ENCODE measurements at places on chromosomes 7 and 10.

GRCh38 chr7:16347066-16347826 is 74.1 kb downstream of the CRPPA start:
- no peak for DNase-seq

GRCh38 chr10:131874991-131875451 is 25.8 kb upstream of the PPP2R2D start:
- DNase-seq = no peak

DNA sequence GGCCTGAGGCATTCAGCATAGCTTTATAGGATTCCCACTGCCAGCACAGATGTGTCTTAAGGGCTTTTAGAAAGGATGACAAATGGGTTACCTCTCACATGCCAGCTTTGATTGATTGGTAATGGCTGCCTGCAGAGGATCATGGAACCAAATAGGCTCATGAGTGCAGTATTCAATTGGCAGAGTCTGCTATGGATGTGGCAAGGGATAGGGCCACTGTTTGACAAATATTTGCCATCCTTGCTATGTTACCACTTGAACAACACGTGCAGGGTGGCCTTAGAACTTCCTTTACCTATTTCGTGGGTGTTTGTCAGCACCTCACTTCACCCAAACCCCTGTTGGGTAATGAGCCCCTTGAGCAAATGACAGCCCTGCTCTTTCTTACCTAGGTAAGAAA is 139.2 kb downstream of the C10orf105 start:
- DNase-seq = no peak

DNA sequence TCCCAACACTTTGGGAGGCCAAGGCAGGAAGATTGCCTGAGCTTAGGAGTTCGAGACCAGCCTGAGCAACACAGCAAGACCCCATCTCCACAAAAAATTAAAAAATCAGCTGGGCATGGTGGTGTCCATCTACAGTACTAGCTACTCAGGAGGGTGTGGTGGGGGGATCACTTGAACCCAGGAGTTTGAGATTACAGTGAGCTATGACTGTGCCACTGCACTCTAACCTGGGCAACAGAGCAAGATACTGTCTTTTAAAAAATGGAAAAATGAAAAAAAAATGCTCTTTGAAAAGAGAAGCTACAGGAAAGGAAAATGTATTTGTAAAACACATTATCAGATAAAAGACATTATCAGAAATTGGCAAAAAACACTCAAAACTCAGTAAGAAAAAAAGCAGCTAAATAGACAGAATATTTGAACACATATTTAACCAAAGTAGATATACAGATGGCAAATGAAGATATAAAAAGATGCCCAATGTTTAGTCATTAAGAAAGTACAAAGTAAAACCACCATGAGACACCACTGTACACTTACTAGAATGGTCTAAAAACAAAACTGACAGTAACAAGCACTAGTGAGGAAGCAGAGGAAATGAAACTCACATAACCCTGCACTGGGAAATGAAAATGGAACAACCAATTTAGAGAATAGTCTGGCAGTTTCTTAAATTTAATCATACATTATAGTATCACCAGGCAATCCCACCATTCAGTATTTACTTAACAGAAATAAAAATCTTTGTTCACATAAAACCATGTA is 40.5 kb downstream of the NRBF2 start:
- no peak for DNase-seq

GRCh38 chr10:95346715-95347401 is 56.1 kb upstream of the PDLIM1 start:
- no peak for DNase-seq

DNA sequence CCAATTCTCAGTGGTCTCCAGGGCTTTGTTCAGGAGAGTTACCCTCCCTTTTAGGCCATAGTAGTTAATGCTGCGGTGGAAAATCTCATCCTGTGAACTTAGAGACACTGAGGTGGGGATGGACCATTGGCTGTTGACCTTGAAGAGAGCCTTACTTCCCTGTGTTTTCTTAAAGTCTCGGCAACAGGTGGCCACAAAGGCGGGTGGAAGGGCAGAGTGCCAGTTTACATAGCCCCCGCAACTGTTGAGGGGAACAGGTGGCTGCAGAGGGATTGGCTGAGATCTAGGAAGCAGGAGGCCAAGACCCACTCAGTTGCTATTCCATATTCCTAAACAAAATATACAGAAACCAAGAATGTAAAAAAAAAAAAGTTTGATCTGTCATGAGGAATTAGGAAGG is 160.6 kb downstream of the ST7 start:
- DNase-seq = no peak

DNA sequence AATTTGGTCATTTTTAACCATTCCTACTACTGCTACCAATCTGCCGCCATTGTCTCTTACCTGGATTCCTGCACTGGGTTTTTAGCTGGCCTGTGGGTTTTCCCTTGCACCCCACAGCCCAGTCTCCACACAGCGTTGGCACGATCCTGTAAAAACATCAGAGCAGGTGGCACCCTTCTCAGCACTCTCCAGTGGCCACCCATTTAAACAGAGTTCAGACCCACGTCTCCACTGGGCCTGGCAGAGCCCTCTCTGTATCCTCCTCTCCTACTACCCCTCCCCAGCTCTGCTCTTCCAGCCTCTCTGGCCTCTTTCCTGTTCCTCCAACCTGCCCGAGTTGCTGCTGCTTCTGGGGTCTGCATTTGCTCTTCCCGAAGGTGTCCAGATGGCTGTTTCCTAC is 259.4 kb downstream of the SDK1 start:
- no peak for DNase-seq

DNA sequence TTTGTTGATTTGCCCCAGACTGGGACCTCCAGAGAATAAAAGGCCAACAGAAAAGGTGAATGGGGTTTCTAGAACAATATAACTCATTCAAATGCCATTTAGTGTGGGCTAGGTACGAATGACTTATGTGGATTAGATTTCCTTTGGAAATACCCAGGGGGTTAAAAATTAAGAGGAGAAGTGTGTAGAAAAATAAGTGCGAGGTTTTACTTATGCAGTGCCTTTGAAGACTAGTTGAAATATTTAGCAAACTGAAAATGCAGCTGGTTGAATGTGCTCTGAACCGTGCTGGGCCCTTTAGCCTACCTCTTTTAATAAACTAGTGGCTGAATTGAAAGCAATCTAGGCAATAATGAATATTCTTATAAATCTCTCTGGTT is 180.6 kb downstream of the LRMDA start:
- no peak for DNase-seq

GRCh38 chr7:47423196-47423595 is 158.7 kb downstream of the TNS3 start:
- no peak for DNase-seq

- DNase-seq = no peak
These were observed 29.1 kb downstream of the PDIA4 start for GRCh38 chr7:148999192-148999591.

GRCh38 chr7:90955641-90956207 is 308.5 kb upstream of the FZD1 start:
- no peak for DNase-seq

- DNase-seq = no peak
These were observed 103.3 kb downstream of the GPAM start for GRCh38 chr10:112080231-112080630.

DNA sequence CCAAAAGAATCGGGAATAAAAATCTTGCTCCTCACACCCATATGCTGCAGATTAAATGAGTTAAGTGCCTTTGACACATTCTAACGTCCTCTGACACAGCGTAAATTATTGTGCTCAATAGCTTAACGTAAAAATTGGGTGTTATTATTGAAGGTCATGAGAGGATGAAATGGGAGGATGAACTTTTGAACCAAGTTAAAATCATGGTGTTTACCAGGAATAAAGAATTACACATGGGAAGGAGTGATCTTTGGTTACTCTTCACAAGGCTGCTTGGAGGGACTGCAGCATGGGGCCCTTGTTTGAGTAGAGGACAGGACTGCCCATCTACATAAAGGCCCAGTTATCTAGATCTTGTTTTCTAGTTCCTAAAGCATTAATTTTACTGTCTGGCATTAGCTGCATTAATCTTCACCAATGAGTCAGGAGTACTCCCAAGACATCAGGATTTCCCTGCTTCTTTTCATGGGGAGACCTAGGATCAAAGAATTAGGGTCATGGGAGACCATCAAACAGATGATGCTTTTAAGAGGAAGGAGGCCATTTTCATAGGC is 84.9 kb upstream of the PRR15 start:
- no peak for DNase-seq

DNA sequence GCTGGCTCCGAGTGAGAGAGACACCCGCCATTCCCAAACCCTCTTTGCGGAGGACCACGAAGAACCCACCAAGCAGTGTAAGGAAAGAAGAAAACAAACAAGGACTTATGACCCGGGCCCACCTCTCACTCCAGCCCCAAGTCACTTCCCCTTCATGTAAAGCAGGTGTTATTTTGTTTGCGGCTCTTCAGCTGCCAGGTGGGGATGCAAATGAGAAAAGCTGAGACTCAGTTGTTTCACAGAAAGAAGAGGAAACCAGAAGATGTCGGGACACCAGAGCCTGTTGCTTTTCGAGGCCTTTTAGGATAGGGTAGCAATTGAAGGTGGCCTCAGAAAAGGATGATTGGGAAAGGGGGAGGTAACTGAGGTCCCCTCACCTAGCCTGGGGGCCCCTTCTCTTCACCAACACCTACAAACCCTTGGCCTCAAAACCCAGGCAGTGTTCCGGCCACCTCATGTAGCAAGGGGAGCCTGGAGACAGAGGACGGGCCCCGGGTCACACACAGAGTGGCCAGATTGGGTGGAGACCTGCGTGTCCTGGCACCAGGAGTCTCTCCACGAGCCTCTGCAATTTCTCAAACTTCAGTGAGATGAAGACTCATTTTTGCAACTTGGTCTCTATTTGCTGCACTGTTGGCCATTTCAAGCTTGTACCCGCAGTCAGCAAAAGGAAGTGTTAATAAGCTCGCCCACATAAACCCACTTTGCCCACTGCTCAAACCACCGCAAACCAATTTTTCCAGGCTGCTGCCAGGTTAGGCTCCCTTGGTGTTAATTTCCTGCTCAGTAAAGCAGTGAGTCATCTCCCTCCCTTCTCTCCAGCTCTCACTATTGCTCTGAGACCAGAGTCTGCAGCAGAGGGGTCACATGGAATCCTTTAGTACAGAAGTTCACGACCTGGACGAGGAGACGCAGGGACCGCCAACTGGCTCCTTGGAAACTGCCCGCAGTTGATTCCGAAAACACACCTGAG is 45.5 kb downstream of the AOC1 start:
- DNase-seq = no peak

DNA sequence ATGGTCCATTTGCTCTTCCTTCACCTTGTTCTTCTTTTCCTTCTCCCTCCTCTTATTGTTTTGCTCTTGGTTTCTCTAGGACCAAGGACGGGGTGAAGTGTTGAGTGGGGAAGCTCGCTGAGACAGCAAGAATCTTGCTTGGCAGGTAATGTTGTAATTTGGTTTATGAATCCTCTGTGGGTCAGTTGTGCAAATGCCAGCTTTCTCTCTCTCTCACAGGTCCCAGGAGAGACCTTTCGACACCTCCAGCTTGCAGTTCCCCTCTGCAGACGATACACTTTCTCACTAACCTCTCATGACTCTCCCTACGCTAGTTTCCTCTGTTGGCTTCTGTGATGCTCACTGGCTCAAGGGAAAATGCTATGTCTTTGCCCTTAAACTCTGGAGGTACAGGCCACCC is 77.0 kb downstream of the FRMD4A start:
- DNase-seq = no peak

GRCh38 chr7:17269341-17270221 is 28.9 kb upstream of the AHR start:
- DNase-seq = no peak

GRCh38 chr7:19079066-19079465 is 38.4 kb downstream of the TWIST1 start:
- DNase-seq = no peak

- no peak for DNase-seq
These were observed 28.9 kb downstream of the UNC5B start for GRCh38 chr10:71241114-71241829.
